ENCODE measurements at places on chromosomes 1 and 21.

DNA sequence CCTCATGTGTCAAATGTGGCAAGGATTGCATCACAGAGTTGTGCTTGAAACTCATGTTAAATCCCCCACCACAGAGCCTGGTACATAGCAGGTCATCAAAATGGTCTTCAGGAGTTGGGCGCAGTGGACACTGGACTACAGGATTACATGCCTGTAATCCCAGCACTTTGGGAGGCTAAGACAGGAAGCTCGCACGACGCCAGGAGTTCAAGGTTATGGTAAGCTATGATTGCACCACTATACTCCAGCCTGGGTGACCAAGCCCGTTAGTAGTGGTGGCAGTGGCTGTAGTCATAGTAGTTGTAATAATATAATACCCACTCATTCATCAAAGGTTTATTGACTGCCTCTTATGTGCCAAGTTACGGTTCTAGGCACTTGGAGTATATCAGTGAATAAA is 123.4 kb upstream of the IRF2BP2 start:
- no peak for DNase-seq

GRCh38 chr1:211577277-211577818 is 1.6 kb downstream of the SLC30A1 start:
- no peak for DNase-seq

DNA sequence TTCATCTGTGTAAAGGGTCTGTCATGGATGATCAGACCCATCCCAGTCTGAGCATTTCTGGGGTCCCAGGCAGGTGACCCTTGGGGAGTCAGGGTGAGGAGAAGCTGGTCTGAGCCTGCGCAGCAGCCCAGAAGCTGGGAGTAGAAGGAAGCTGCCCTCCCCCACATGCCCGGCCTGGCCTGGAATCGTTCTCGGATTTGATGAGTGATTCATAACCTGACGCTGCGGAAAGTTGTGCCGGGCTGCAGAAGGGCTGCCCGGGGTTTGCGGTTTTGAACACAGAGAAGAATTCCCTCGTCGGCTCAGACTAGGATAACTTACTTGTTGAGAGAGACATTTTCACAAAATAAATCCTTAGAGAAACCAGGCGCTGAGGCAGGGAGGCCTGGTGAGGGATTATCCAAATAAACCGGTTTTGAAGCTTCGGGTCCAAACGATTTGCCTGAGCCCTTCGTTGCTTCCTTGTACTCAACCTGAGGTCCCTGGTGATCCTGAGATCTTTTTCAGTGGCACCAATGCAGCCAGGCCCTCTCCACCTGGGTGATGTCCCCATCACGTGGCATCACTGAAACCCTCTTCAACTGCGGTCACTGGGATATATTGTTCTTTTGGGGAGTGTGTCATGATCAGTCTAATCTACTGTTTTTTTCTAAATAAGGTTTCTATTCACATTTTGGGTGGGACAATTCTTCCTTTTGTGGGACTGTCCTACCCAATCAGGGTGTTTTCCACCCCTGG is 29.2 kb downstream of the EPHB2 start:
- DNase-seq = no peak

DNA sequence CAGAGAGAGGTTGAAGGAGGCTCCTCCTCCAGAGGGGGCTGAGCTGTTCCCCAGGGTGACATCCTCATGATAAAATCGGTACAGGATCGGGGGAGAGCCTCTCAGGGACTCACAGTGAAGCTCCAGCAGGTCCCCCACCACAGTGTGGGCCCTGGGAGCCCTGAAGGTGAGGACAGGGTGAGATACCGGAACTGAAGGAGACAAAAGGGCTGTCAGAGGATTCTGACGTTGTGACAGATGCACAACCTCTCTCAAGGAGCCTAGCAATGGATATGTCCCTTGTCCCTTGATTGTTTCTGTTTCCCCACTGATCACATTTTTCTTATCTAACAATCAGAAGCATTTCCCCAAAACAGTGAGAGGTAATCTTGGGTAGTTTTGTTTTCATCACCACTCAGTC is 5.2 kb downstream of the FCRL3 start:
- no peak for DNase-seq

GRCh38 chr21:33374450-33375096 is 28.6 kb upstream of the IFNGR2 start:
- no peak for DNase-seq

DNA sequence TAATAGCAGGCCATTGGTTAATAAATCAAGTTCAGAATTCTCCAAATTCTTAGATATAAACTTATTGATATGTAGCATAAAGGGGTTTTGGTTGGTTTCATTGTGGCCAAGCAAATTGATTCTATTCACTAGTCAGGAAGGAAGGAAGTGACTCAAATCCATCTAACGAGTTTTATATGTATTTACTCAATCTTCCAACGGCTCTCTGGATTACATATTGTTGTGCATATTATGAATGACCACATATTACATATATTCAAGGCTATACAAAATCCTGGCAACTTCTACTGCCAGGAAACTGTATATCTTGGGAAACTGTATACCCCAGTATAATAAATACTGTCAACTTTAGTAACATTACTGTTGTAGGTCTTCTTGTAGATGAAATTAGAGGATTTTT is 20.1 kb upstream of the PDE4B start:
- no peak for DNase-seq

GRCh38 chr1:36446271-36446670 is 4.0 kb downstream of the OSCP1 start:
- DNase-seq = no peak

- no peak for DNase-seq
Observed at GRCh38 chr1:64891448-64891825, 74.9 kb downstream of the JAK1 start.

DNA sequence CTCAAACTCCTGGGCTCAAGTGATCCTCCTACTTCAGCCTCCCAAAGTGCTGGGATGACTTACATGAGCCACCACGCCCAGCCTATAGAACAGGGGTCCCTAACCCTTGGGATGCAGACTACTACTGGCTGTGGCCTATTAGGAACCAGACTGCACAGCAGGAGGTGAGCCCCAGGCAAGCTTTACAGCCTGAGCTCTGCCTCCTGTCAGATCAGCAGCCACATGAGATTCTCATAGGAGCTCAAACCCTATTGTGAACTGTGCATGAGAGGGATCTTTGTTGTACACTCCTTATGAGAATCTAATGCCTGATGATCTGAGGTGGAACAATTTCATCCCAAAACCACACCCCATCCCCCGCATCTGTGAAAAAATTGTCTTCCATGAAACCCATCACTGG is 13.4 kb upstream of the PSMB4 start:
- DNase-seq = no peak

DNA sequence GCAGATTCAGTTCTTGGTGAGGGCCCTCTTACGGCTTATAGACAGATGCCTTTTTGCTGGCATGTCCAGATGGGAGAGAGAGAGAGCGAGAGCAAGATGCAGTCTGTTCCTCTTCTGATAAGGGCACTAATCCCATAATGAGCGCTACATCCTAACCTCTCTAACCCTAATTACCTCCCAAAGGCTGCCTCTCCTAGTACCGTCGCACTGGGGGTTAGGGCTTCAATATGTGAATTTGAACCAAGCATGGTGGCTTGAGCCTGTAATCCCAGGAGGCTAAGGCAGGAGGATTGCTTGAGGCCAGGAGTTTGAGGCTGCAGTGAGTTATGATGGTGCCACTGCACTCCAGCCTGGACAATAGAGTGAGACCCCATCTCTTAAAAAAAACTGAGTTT is 10.5 kb upstream of the SDE2 start:
- no peak for DNase-seq

DNA sequence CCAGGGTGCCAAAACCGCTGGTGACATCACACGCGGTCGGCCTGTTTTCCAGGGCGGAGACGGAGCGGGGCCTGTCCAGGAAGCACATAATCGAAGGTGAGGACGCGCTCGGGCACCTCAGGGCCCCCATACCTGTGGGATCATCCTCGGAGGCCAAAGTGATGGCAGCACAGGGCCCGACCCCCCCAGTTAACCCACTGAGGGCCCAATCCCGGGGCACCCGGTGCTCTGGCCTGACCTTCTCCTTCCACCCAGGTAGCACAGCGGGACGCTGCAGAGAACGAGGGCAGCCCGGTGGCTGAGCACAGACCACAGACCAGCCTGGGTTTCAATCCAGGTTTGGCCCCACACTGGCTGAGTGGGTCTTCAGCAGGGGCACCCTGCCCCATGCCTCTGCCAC is 43.3 kb downstream of the KCNAB2 start:
- no peak for DNase-seq

GRCh38 chr1:202193614-202194327 is at the start of gene LGR6:
Gene LGR6, plus strand, starts transcription at chr1:202193799. Its CDS starts 191 bp downstream, at chr1:202193990.
- DNase-seq = no peak

GRCh38 chr1:76782809-76783208 is 84.5 kb upstream of the ST6GALNAC5 start:
- DNase-seq = no peak

DNA sequence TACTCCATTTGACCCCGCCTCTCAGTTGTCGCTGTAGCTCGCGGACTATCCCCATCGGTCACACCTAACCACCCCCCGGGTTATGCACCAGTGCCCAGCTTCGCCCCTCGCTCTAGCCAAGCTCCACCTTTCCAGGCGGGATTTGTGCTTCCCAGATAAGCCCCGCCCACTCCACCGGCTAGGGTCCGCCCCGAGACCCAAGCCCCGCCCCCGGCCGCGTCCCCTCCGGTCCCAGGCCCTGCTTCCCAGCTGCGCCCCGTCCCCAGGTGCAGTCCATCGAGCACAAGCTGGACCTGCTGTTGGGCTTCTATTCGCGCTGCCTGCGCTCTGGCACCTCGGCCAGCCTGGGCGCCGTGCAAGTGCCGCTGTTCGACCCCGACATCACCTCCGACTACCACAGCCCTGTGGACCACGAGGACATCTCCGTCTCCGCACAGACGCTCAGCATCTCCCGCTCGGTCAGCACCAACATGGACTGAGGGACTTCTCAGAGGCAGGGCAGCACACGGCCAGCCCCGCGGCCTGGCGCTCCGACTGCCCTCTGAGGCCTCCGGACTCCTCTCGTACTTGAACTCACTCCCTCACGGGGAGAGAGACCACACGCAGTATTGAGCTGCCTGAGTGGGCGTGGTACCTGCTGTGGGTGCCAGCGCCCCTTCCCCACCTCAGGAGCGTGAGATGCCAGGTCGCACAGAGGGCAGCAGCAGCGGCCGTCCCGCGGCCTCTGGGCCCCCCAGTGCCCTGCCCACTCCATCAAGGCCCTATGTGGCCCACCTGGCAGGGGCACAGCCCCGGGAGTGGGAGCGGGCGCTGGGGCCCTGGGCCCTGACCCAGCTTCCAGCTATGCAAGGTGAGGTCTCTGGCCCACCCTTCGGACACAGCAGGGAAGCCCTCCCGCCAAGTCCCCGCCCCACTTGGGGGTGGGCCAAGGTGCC is 23.9 kb downstream of the CITED4 start:
- no peak for DNase-seq

DNA sequence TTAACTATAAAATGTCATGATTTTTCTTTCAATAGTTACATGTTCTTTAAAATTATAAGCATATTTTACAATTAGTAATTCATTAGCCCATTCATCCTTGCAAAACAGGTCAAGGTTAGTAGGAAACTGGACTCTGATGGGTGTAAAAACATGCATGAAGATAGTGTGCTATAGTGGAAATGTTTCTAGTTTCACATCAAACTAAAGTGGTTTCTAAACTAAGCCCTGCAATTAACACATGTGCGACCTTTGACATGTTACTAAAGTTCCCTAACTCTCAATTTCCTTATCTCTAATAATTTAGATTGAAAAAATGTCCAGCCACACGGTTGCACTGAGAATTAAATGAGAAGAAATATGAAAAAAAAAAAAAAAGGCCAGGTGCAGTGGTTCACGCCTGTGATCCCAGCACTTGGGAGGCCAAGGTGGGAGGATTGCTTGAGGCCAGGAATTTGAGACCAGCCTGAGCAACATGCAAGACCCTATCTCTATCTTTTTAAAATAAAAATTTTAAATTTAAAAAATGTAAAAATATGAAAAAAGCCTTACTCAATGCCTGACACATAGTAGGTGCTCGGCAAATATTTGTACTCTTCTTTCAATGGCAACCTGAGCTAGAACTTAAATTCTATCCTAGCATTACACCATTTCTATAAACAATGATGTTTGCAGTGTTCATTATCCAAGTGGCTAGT is 44.1 kb upstream of the PALMD start:
- DNase-seq = no peak
